ENCODE measurements at places on chromosomes 3 and 15.

DNA sequence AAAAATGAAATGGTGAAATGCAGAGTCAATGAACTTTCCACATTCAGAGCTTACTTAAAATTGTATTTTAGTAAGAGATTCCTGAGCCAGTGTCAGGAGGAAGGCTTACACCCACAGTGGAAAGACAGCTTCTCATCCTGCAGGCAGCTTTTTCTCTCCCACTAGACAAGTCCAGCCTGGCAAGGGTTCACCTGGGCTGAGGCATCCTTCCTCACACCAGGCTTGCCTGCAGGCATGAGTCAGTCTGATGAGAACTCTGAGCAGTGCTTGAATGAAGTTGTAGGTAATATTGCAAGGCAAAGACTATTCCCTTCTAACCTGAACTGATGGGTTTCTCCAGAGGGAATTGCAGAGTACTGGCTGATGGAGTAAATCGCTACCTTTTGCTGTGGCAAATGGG lies 3.1 kb downstream of the CCR4 start:
- DNase-seq, result no peak

DNA sequence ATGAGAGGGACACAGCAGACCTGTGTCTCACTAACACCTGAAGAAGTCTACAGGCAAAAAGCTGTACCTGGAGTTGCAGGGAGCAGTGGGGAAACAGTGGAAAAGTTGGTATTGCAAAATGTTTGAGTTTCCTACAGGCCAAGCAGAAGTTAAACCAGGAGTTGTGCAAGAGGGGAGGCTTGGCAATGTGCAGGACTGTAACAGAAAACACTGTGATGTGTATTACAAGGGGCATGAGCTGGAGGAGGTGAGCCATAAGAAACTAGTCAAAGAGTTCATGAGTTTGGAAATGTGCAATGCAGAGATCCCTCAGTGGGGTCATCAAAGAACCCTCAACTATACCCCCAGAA lies 47.1 kb upstream of the SERPINI2 start:
- no peak for DNase-seq

GRCh38 chr3:173913974-173914421 lies 516.5 kb downstream of the NLGN1 start:
- DNase-seq, result no peak

DNA sequence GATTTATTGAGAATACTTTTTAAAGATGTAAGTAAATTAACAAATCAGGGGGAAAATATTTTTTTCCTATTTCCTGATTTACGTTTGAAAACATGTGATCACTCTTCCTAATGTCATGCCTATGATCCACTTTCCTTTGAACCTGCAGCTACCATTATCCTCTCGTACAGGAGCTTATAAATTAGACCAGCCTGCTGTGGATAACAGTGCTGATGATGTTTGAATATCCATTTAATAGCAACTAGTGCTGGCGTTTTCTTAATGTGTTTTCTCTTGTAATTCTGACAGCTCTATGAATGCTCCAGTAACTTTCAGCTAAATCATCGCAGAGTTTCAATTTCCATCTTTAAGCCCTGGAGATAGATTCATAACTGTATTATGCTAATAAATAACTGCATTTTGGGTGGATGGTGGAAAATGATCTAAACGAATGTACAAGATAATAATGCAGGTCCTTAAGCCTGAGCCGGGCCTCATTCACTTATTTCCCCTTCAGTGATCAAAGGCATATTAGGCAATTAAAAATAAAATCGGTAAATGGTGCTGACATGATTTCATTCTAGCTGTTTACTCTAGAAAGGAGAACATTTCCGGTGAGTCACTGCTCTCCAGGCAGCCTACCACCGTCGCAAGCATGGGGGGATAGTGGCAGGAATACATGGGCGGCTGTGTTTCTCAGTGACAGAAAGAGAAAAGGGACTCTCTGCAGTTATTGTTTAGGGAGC lies 58.5 kb upstream of the SLC24A5 start:
- DNase-seq, result no peak

GRCh38 chr3:33982269-33982798 lies 183.9 kb downstream of the PDCD6IP start:
- DNase-seq, result no peak

DNA sequence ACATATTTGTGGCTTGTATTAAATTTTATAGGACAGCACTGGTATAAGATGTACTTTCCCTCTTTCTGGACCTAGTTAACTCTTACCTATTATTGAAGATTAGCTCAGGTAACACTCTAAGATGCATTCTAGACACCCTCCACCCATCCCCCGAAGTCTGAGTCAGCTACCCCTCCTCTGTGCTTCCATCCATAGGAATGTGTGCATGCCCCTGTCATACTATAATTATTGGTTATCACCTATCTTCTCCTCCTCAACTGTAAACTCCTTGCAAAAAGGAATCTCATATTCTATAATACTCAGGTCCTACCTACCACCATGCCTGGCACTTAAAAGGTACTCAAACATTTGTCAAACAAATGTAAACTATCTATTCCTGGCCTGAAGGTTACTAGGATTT lies 3.0 kb downstream of the PEAK1 start:
- no peak for DNase-seq

- DNase-seq, result no peak
Measured at GRCh38 chr15:65212097-65212496, 824 bp upstream of the CILP start.

- no peak for DNase-seq
Measured at GRCh38 chr3:20842594-20843436, 656.8 kb upstream of the SGO1 start.

DNA sequence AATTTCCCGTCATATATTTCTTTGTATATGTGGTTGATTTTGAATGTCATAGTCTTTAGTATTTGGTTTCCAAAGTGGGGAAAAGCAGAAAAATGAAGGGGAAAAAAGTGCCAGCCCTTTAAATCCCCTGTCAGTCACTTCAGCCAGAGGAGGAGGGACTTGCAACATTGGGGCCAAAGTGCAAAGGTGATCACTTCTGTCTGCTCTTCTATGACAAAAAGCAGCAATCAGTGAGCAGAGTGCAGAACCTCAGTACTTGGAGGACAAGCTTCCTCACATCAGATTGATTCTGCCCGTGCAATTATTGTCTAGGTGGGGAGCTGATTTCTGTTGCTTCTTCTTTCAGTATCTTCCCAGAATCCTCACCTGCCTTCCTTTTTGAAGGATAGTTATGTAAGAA lies 60.0 kb downstream of the STT3B start:
- no peak for DNase-seq

DNA sequence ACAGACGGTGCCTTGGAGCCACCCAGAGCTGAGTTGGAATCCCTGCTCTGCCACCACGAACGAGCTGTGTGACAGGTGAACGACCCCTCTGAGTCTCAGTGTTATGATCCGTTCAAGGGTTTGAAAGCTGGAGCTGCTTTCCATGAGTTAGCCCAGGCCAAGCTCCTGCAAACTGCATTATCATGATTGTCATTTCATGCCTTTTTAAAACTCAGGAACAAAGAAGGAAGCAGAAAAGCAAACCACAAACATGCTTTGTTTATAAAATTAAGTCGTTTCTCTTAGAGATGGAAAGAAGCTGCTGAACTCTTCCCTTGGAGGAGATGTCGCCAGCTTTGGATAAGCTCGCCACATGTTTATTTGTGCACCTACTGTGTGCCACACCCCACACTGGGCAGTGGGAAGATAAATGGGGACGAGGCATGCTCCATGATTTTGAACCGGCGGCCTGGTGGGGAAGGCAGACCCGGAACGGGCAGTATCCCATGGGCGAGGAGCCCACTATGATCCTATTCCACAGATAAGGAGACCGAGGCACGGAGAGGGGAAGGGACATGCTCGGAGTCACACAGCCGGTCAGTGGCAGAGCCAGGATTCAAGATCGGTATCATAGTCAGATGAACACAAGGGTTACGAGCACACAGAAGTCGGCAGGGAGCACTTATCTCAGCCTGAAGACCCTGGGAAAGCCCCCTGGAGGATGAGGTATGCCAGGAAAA lies 15.9 kb downstream of the HRH1 start:
- DNase-seq, result no peak

- peak; percentile 79 for DNase-seq
Measured at GRCh38 chr15:48582452-48583247, 62.9 kb downstream of the FBN1 start.

- DNase-seq, result no peak
Measured at GRCh38 chr3:48788544-48789162, 59.0 kb downstream of the PRKAR2A start.

DNA sequence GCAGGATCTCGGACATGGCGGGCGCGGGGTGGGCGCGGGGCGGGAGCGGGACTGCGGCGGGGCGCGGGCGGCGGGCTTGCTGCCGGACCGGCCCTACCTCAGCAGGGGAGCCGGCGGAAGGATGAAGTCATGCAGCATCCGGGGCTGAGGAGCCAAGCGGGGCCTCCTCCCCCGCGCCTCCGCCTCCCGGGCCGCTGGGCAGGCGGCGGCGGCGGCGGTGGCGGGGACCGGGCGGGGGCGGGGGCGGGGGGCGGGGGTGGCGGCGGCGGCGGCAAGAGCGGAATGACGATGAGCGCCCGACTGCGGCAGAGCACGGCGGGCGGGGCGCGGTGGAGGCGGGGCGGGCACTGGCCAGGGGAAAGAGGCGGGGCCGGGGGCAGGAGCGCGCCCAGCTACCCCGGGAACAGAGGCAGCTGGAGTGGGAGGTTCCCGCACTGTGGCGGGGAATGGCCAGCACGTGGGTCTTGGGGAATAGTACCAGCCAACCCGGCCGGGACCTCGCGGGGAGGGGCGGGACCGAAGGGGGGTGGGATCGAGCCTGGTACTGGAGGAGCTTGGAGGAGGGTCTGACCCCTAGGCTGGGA lies at the start of gene CAMK2N2:
CAMK2N2 (minus strand) TSS at position 284 of the 584 bp plus-strand sequence; CDS start at position 16, 268 bp downstream.
- no peak for DNase-seq

GRCh38 chr3:134374791-134375581 lies 739 bp upstream of the AMOTL2 start:
- no peak for DNase-seq

- DNase-seq, result no peak
Measured at GRCh38 chr3:88312256-88312655, 162.5 kb downstream of the C3orf38 start.

DNA sequence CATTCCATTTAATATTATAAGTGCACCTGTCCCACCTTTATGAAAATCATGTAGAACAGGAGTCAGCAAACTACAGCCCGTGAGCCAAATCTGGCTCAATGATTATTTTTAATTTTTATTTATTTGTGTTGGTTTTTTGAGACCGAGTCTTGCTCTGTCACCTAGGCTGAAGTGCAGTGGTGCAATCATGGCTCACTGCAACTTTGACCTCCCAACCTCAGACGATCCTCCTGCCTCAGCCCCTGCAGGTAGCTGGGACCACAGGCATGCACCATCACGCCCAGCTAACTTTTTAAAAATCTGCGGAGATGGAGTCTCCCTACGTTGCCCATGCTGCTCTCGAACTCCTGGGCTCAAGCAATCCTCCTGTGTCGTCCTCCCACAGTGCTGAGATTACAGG lies 42.0 kb downstream of the MYO1E start:
- DNase-seq, result no peak

DNA sequence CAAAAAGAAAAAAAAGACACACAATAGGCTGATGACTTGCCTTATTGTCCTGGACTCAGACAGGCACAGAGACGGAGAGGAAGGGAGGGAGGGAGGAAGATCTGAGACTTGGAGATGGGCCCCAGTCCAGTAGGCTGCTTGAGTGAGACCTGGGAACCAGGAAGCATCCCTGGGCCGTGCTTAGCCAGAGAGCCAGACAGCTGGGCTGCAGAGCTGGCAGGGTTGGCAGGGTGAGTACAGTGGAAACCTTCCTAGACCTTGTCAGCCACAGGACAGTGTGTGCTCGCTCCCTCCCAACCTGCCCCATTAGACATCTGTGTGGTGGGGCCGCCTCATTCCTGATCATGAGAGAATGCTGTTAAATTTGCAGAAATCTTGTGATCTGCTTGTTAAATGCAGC lies 107.9 kb upstream of the ALDH1A3 start:
- DNase-seq, result no peak

DNA sequence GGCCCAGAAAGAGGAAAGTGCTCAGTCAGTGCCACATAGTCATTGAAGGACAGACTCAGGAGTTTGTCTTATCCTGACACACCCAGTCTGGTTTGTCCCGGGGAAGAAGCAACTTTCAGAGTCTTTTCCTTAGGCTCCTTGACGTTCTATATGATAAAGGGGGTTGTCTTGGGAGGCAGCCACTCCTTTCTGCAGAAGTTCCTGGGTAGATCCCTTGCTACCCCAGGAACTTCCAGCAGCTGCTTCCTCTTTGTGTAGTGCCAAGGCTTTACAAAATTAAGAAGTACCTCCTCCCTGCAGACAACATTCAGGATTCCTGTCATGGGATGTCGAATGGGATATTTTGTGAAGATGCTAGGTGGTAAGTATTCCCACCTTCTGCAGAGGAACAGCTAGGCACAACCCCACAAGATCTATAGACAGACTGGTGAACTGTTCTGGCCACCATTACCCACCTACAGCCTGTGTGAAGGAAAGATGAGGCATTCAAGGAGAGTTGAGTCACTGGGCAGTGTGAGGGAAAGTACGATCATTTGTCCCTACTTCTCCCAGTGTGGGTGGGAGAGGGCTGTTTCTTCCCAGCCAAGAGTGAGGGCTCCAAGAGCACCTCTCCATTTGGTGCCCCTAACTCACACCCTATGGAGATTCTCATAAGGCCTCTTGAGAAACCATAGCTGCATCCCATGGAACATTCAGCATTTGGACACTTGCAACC lies 11.3 kb downstream of the TMEM266 start:
- no peak for DNase-seq

DNA sequence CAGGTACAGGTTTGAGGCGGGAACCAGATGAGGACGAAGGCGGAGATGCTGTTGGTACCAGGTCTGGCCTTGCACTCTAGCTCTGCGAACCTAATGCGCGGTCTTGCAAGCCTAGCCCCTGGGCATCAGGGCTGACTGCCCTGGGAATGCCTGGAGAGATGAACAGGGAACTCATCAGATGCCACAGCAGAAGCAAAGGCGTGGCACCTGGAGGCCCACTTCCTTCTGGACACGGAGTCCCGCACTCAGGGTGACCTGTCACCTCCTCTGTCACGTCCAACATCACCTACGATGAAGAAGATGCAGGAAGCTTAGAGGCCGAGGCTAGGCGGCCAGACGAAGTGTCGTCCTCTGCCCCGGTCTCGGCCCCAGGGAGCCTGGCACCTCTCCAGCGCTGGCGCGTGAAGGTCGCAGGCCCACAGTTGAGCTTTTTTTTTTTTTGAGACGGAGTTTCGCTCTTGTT lies 9.4 kb downstream of the RPLP1 start:
- no peak for DNase-seq

GRCh38 chr3:150144191-150144708 lies 173.6 kb upstream of the PFN2 start:
- DNase-seq, result no peak

- no peak for DNase-seq
Measured at GRCh38 chr15:98730860-98731711, 82.7 kb downstream of the IGF1R start.

GRCh38 chr3:66507423-66508260 lies 6.8 kb upstream of the LRIG1 start:
- no peak for DNase-seq

DNA sequence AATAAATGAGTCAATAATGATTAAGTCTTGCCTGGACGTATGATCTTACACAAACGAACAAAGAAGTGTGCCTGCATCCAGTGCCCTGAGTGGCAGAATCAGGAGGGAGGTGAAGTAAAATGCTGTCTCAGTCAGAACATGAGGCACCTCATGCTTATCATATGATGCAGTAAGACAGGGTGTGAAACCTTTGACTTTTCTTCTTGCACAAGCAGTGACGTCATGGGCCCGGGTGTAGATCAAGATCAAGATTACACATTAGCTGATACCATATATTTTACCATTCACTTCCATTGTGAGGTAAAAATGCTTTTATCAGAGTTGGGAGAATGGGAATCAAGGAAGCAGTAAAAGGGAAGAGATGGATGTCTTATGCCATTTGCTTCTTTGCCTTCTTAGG lies 291.6 kb upstream of the PLSCR5 start:
- DNase-seq, result no peak
